ENCODE measurements at places on chromosomes 1 and 21. TPM values are rescaled to one million over a fixed set of nuclear protein-coding genes. Genes with fewer than 3 reads are reported as not detected.

Gene LCE1C
- not detected for total RNA-seq

Gene SLC30A10
- 0.19 TPM for total RNA-seq

GRCh38 chr1:43925846-43926245 is 7.8 kb upstream of the ARTN start:
- no peak overlapping the region for H3K4me3 ChIP-seq
- no peak overlapping the region for H3K27ac ChIP-seq
- H3K36me3 ChIP-seq = no peaks in the 10 kb centered on the region
- H3K27me3 ChIP-seq = no peaks in the 10 kb centered on the region
- H3K4me1 ChIP-seq = no peaks in the 10 kb centered on the region

Gene KCNJ9
- not detected for total RNA-seq

Gene MIS18A
- 3.0 TPM for total RNA-seq

DNA sequence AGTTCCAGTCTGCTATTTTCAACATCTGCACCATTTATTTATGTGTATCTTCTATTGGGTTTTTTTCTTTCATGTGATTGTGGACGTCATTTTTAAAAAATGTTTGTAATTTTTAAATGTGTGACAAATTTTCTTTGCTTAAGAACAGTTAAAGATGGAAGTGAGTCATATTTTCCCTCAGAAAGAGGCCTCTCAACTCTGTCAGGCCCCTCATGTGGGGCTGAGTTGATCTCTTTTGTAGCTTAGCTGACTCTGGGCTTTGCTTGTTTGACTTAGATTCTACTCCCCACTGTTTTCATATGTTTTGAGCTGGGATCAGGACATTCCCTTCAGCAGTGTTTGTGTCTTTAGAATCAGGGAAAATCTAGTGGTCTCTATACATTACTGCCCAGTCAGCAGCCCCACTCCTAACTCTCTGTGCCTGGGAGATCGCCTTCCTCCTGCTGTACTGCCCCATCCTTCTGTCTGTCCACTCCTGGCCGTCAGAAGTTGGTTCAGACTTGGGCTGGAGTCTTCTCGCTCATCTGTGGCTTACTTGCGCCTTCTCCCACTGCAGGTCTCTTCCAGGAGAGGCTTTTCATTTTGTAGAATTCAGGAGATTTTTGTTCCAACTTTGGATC is 137.4 kb downstream of the DYRK1A start:
- DNase-seq = no peak
- no peaks in the 10 kb centered on the region for H3K4me1 ChIP-seq
- no peak overlapping the region for H3K4me3 ChIP-seq

Gene FBLIM1
- 115 TPM for total RNA-seq

- no peaks in the 10 kb centered on the region for H3K27me3 ChIP-seq
- H3K36me3 ChIP-seq = no peaks in the 10 kb centered on the region
- no peak for DNase-seq
- H3K4me3 ChIP-seq = no peak overlapping the region
Observed at GRCh38 chr1:27623327-27624212, 11.4 kb downstream of the FGR start.

DNA sequence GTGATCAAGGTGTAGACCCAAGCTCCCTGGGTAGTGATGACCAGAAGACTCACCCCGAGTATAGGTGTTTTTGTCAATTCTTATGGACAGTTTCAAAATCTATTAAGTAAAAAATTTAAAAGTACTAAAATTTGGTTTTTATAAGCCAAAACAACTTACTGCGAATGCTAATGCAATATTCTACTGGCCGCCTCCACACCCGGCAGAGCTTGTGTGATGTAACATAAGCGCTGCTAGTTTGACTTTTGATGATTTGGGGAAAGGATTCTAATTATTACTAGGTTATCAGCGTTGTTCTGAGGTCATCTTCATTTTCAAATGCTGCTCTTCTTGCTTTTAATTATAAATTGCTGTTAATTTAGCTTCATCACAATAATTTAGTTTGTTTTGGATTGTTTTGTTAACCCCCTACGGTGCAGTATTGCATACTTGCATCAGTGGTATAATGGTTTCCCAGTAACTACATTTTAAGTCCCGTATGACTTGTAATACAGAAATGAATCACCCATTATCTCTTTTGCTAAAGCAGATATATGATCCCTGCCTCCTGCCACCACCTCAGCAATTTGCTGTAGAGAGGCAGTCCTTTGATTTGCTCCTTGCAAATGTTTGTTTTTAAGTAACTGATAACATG is 178.0 kb downstream of the SDCCAG8 start:
- DNase-seq = no peak
- peaks cover 34% of the 10 kb centered on the region for H3K36me3 ChIP-seq
- no peaks in the 10 kb centered on the region for H3K27me3 ChIP-seq

DNA sequence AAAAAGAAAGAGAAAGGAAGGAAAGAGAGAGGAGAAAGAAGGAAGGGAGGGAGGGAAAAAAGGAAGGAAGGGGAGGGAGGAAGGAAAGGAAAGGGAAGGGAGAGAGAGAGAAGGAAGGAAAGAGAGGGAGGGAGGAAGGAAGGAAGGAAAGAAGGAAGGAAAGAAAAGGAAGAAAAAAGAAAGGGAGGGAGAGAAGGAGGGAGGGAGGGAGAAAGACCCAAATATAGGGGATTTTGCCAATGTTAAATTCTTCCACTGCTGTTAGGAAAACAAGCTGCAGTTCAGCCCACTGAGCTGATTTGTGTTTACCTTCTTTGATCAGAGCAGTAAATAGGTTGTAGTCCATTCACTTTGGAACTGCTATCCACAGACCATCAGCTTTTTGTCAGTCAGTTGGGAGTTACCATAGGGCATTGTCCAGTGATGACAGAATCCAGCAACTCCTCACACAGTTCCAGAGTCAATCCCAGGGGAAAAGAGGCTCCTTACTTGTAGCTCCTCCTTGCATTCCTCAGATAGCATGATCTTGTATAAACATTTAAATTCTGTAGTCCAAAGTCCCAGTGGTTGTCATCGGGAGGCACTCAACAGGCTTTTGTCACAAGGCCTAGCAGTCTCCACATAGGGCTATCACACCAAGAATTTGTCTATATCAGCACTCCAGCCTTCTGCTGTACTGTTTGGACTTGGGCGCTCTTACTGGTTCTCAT is 13.5 kb upstream of the PPP1R8 start:
- H3K27ac ChIP-seq = no peak overlapping the region
- no peak overlapping the region for H3K4me3 ChIP-seq
- peaks cover 7% of the 10 kb centered on the region for H3K36me3 ChIP-seq

Gene TESK2
- 1.3 TPM for total RNA-seq

GRCh38 chr1:78104322-78104721 is 58.6 kb downstream of the GIPC2 start:
- no peak for DNase-seq
- no peaks in the 10 kb centered on the region for H3K36me3 ChIP-seq
- peaks cover 25% of the 10 kb centered on the region for H3K4me1 ChIP-seq

DNA sequence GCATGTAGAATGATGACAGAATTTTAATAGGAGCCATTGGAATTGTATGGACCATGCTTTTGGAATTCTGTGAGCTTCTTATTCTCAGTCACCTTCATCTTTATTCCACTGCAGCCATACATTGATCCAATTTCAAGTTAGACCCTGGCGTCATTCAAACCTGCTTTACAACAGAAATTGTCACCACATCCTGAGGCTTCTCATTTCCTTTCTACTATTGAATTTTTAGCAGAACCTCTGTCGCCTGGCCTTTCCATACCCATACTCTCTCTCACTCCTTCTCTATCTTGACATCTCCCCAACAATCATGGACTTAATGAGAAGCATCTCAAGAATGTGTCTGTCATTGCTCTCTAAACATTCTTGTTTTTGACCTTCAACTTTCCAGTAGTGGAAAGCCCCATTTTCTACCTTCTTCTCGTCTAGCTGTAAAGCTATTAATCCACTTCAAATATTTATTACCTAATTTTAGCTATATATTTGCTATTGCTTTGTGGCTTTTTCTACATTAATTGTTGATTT is 74.1 kb downstream of the CRB1 start:
- no peak for DNase-seq
- H3K4me3 ChIP-seq = no peak overlapping the region
- no peaks in the 10 kb centered on the region for H3K36me3 ChIP-seq
- H3K4me1 ChIP-seq = no peaks in the 10 kb centered on the region

DNA sequence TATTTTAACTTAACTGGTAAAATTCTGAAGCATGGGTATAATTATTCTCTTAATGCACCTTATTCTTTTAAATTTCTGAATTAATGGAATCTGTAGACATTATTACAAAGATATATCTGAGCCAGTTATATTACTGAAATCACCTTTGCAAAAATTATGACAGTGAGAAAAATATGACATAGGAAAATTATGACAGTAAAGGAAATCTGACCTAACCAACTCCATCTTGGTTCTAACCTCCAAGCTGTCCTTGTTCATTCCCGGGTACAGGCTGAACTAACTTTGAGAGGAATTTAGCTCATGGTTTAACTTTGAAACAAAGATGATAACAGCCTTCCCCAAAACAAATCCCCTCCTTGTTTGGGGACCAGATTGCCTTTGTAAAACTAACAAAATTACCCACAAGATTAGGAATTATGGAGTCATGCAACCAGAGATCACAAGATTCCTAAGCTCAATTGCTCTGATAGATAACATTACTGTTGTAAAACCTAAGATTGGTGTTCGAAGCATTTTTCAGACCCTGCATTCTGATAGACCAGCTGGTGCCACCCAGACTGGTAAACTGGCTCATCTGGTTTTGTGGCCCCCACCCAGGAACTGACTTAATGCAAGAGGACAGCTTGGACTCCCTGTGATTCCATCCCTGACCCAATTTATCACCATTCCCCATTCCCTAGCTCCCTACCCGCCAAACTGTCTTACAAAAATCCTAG is 9.4 kb upstream of the CD55 start:
- no peak overlapping the region for H3K4me3 ChIP-seq
- H3K27me3 ChIP-seq = no peaks in the 10 kb centered on the region
- H3K36me3 ChIP-seq = no peaks in the 10 kb centered on the region

Data from heart right ventricle (tissue), 16 donors.